ENCODE measurements at places on chromosomes 5 and 9.

GRCh38 chr5:169218861-169219260 is 82.1 kb downstream of the SLIT3 start:
- no peak for DNase-seq

GRCh38 chr9:18707061-18707461 is 233.1 kb downstream of the ADAMTSL1 start:
- no peak for DNase-seq

- DNase-seq: no peak
Observed at GRCh38 chr9:129352146-129352865, 174.2 kb upstream of the IER5L start.

DNA sequence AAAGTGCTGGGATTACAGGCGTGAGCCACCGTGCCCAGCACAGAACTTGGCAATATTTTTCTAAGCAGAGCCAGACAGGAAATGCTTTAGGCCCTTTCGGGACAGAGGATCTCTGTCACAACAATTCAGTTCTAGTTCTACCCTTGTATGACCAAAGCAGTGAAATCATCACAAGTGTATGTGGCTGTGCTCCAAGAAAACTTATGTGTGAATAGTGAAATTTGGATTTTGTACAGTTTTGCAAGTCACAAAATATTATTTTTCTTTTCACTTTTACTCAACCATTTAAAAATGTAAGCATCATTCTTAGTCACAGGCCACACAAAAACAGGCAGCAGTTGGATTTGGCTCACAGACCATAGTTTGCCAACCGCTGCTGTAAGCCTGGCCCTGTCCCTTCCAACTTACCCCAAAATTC is 20.4 kb upstream of the PRUNE2 start:
- no peak for DNase-seq

DNA sequence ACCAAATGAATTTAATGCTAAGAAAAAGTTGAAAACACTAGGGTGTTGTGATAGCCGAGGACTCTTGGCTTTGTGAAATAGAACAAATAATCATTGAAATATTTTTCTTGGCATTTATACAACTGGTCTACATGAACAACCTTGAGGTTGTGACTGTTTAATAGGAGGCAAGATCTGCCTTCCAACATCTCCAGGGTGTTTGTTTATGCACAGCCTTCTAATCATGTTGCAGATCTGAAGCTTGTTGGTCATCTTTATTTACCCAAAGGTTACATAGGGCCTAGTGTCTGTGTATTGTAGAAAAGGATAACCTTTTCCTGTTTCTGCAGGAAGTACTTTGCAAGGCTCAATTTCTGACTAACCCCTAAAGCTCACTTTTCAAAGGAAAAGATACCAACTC is 65.2 kb upstream of the RANBP3L start:
- no peak for DNase-seq

Data from activated gamma-delta T cell (primary cell).